MM.1S (cell line): ENCODE measurements at places on chromosomes 3 and 15.
A peak's percentile ranks its signal among the peaks of the same experiment; 100 is the strongest.

- DNase-seq, result no peak
These were observed 24.3 kb downstream of the LMCD1 start for GRCh38 chr3:8525893-8526292.

- no peak for DNase-seq
These were observed 29.7 kb downstream of the HDAC11 start for GRCh38 chr3:13509816-13510192.

GRCh38 chr15:32029409-32029861 is 880 bp upstream of the CHRNA7 start:
- peak; percentile 18 for DNase-seq

GRCh38 chr3:117688583-117688982 is 979.0 kb downstream of the TUSC7 start:
- peak; percentile 75 for DNase-seq

DNA sequence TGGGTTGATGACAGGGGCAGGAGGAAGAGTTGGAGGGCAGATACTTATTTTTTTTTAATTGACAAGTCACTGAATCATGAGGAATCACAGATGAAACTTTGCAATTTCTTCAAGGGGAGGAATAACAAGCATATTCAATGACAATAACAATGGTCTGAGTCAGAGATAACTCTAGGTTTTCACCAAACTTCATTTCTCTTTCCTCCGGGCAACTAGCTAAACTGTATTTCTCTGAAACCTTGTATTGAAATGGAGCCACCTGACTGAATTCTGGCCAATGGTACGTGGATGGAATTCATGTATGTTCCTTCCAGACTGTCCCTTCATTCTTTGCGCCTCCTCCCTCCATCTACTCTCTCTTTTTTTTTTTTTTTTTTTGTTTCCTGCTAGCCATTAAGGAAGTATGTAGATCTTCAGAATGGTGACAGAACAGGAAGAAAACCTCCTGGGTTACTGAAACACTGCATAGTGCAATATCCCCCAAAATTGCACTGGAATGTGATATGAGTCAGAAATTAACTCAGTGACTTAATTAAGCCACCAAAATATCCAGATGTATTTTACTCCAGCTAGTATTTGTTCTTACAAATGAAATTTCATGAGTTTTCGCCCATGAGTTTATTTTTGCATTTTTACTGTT is 495.4 kb downstream of the OTOL1 start:
- DNase-seq, result no peak

- DNase-seq, result no peak
These were observed 53.9 kb upstream of the PLXNA1 start for GRCh38 chr3:126928921-126929474.

- no peak for DNase-seq
These were observed 13.0 kb upstream of the PHLDB2 start for GRCh38 chr3:111846039-111846438.

DNA sequence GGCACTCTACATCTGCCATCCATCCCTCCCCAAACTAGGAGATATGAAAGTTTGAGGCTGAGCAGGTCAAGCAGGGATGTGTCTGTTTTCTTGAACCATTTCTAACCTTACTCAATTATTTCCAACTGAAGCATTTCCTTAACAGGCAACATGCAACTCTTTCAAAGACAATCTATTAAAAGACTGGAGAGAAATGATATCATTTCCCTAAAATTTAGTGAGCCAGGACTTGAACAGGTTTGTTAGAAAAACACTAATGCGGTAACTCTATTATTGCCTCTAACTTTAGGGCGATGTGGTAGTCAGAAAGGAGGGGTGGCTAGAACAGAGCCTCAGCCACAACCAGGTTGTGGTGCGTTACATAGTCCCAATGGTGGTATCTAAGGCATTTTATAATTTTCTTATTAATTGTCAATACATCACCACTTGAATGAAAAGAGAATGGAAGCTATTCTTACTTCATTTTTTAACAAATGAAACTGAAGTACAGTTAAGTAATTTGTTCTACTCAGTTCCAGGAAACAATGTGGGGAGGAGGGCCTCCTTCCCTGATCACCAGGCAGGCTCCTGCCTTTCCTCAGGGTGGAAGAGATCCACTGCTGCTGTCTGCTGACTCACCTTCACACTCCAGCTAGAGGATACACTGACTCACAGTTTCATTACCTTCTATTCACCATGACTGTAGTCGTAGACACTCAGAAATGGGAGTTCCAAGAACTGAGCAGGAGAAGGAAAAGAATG is 22.8 kb downstream of the MYO1E start:
- no peak for DNase-seq

GRCh38 chr15:88918738-88919137 is 5.6 kb upstream of the MFGE8 start:
- DNase-seq, result no peak

DNA sequence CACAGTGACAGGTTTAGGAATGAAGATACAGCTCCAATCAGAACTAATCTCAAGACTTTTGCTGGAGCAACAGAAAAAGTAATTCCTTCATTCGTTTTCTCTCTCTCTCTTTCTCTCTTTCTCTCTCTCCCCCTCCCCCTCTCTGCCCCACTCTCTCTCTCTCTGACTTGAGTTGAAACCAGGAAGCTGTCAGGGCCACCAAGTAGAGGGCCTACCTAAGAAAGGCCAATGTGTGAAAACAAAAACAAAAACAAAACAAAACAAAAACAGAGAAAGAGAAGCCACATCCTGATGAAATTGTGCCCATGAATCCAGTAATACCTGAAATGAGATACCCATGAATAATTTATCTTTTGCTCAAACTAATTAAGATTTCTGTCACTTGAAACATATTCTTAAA is 72.9 kb downstream of the ATP8B4 start:
- DNase-seq, result peak; percentile 14

- DNase-seq, result no peak
These were observed 81.4 kb downstream of the NCEH1 start for GRCh38 chr3:172629470-172629869.

- no peak for DNase-seq
These were observed 10.7 kb downstream of the COPB2 start for GRCh38 chr3:139378587-139379241.

GRCh38 chr3:41198526-41198925 is 779 bp upstream of the CTNNB1 start:
- DNase-seq, result peak; percentile 23

DNA sequence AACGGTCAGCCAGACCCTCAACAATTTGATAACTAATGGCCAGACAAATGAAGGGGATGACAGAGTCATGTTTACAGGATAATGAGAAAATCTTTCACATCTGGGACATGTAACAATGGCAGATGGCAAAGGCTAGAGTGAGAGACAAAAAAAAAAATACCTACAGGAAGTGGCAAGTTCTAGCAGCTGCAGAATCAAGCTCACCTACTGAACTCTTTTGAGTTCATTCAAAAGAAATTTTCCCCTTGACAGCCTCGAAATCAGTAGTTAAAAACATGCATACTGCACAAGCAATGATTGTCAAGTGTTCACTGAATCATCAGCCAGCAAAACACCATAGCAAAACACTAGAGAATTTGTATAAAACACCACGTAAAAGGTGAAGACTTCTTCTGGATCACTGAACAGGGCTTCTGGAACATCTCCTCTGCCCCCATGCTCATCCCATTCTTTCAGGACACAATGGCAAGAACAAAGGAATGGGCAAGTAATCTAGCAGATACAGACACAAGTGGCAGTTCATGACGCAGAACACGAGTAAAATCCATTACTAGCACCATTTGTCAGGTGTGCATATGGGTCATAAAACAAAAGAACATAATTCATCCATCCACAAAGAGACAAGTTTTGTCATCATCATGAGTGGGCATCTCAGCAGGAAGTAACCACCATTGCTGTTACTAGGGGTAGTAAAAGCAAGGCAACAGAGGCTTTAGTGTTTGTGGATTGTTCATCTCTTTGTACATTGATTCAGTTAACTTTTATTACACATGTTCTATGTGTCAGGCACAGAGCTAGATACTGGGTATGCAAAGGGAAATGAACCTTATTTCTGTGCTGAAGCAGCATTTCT is 13.8 kb upstream of the KCNMB2 start:
- peak; percentile 94 for DNase-seq

DNA sequence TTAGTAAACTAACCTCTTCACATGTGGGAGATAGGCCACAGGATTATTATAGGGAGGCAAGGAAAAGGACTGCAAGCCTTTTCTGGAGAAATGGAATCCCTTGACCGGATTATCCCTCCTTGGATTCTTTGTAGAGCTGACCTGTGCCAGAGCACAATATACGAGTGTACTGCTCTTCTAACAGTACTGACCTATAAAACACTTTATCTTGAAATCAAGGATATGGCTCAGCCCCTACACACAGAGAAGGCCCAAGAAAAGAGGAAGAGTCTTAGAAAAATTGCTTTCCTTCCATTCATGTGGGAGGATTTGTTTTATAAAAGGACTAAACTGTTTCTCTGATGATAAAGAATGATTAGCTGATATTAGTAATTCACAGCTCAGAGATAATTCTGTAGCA is 42.2 kb downstream of the DMXL2 start:
- no peak for DNase-seq

DNA sequence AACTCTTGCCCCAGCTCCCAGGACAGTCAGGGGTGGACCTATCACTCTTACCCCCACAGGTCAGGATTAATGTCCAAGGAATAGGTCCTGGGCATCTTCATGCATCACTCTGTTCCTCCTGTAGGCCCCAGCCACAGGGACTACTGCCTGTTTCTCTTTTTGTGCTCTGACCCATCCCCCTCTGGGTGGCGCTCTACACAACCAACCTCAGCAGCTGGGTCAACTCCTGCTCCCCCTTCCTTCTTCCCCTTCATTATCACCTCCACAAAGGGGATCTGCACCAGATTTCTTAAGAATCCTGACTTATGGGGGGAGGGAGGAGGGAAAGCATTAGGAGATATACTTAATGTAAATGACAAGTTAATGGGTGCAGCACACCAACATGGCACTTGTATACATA is 12.2 kb upstream of the TRANK1 start:
- no peak for DNase-seq

DNA sequence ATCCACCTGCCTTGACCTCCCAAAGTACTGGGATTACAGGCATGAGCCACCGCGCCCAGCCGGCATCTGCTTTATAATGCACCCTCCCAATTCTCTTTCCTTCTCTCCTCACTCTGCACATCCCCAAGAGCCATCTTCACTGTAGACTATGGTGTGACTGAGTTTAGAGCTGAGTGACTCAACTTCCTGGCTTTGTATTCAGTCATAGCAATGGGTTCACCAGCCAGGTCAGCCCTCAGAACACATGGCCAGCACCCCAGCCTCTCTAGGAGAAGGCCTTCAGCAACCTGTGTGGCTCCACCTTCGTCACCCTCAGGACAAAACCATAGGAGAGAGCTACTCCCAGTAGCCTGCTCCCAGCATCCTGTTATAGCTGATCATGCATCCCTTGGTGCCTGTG is 33.0 kb downstream of the ARID3B start:
- DNase-seq, result no peak

DNA sequence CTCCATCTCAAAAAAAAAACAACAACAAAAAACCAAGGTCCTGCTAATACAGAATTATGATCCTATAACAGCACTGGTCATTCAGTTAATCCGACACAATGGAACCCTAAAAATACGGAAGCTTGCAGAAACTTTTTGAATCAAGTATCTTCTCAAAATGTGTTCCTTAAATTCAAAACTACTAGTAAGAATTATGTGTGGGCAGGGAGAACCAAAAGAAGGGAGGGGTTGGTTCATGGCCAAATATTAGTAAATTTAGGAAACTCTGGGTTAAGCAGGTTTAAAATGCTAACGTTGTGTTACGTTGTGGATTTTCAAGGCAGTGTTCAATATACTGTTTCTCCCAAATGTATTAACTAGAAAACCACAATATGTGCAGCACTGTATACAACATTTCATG is 115.5 kb downstream of the KLHL25 start:
- DNase-seq, result no peak

- no peak for DNase-seq
These were observed 157.3 kb upstream of the CGNL1 start for GRCh38 chr15:57218826-57219576.

- no peak for DNase-seq
These were observed 32.8 kb downstream of the THSD4 start for GRCh38 chr15:71148048-71148447.

DNA sequence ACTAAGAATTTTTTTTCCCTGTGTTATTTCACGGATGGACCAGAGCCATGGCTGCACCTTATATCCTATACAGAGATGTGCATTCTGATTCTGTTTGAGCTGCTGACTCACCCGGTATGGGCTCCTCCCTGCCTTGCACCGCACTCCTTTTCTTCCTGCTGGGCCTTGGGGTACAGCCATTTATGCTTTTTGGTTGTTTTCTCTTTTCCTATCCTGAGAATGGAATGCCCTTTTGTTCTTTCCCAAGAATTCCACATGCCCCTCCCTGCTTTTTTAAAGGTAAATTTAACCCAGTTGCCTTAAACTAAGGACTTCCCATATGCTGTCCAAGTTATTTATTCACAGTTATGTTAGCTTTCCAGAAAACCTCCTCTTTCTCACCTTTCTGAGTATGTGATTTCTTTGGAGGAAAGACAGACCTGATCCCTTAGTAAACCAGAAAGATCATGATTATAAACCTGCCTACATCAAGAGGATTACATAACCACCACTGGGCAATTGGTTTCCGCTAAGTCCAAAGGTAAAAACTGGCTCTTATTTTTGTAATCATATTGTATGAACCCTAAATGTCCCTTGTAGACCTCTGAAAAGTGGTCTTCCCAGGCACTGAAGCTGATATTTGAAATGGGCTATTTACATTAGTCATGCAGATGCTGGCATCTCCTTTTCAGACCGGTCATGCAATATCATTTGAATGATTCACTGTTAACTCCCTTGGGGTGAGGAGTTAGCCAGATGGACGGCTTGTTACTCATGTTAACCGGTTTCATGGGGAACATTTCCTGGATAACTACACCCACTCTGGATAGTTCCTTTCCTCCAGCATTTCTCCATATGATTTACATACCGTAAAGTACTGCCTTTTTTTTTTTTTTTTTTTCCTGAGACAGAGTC is 45.5 kb downstream of the TMOD3 start:
- no peak for DNase-seq

DNA sequence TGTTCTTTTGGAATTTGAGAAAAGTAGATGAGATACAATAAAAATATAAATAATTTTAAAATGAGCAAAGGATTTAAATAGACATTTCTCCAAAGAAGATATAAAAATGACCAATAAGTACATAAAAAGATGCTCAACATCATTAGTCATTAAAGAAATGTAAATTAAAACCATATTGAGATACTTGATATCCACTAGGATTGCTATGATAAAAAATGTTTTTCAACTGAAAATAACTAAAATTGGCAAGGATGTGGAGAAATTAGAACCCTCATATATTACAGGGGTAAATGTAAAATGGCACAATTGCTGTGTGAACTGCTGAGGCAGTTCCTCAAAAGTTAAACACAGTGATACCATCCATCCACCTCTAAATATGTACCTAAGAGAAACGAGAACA is 38.8 kb downstream of the LRRFIP2 start:
- DNase-seq, result no peak

DNA sequence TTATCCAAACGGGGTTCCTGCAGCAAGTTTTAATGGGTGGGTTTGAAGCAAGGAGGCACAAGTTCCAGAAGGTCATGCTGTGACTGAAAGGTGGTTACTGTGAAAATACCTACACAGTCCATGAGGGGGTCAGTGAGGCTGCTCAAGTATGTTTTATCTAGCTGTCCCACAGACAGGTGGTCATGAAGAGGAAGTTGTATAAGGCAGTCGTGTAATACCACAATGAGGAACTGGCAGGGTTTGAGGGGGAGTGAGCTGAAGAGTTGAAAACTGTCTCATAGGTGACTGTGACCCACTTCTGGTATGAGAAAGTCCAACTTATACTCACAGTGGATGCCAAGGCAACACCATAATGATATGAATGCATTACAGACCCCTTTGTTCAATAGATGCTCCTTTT is 856.8 kb downstream of the OTOL1 start:
- DNase-seq, result no peak
